ENCODE measurements at places on chromosomes 5 and 9.

DNA sequence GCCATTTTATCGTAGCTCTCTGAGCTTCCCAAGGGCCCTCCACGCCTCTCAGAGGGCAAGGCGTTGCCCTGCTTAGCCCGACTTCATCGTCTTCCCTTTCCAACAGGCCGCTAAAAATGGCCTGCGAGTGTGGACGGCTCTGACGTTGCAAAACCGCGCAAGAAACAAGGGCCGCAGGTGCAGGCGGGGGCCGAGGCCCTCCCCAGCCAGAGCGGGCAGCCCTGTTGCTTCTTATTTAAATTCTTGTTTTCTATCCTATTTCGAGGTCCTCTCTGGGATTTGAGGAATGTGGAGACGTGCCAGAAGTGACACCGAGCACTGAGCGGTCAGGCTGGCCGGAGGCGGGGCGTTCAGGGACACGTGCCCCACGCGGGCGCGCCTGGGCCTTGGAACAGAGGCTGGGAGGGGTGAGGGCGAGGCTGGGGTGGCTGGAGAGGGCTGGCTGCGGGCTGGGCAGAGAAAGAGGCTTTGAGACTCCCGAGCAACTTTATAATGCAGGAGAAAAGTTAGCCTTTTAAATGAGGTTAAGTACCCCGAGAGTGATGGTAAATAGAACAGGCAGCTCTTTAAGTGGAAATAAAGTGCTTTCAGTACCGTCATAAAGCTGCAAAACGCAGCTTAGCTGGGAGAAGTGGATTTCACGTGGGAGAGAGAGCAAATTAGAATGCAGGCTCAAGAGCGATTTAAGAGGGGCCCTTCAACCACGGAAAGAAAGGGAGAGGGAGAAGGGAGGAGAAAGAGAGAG is 243.6 kb downstream of the AUH start:
- peak; percentile 46 for DNase-seq

DNA sequence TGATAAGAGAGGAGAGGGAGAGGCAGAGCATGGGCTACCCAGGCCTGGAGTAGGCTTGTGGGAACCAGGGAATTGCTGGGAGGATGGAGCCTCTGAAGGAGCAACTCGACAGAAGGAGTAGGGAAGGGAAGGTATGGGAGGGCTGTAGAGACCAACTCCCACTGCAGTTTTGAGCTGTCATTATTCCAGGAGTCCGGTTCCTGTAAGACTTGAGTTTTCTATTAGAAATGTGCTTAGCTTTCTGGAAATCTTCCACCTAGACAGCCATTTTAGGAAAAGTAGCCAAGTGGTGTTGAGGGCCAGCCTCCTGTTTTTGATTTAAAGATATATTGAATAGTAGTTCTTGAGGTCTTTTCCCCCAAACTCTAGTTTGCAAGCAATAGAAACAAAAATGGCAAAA is 323.5 kb downstream of the LRRC70 start:
- no peak for DNase-seq

- DNase-seq, result no peak
Measured at GRCh38 chr9:121741228-121741918, 89.9 kb downstream of the DAB2IP start.

DNA sequence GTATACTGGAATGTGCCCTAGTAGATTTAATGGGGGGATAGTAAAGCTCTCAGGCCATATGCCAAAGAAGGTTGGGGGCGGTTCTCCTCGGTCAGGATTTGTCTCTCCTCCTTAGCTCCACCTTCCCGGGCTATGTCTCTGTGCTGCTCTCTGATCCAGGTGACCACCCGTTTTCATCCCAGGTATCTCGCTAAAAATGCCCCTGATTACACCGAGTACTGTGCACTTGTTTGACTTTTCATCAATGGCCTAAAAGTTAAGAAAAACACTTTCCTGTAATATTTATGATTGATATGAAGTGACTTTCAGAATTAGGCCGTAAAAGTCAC is 724 bp downstream of the NDUFS6 start:
- DNase-seq, result peak; percentile 10

DNA sequence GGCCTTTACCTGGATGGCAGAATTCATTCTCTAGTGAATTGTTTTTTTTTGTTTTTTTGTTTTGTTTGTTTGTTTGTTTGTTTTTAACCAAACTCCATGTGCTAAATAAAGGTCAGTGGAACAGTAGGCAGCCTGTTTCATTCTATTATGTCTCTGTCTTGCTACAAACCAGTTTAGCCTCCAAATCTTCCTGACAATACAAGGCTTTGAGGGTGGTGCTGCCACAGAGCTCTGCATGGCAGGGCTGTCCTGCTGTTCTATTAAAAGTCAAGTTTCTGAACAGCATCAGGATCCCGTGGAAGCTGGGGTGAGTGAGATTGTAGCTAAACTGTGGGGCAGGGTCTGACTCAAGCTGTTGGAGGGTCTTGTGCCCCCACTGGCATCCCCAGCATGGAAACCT is 144.1 kb upstream of the MAST4 start:
- DNase-seq, result no peak

DNA sequence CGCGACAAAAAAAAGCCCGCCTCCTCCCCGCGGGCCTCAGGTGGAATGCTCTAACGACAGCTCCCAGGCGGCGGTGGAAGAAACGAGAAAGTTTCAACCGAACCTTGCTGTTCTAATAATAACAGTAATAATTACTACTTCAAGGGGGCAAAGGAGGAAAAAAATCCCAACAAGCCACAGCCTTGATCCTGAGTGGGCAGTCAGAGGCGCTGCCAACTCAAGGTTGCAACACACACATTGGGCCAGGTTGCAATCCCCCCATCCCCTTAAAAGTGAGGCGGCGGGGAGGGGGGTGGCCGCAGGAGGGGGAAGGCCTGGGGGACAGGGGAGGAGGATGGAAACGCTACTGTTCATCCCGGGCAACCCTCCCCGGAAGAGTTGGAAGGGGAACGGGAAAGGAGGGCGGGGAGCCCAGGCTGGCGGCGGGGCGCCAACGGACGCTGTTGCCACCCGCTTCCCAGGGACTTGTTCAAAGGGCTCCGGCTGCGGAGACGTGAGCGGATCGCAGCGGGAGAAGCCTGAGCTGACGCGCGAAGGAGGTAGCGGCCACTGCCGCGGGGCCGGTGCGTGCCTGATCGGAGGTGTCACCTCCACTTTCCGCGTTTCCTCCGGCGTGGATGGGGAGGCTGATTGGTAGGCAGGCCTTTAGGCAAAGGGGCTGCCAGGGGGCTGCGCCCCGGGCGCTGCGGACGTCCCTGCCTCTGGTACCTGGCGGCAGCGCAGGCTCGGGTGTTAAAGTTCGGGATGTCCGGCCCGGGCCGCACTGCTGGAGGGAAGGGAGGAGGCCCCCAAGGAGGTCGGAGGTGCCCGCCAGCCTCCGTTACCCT is 647 bp downstream of the SMARCA2 start:
- peak; percentile 47 for DNase-seq

DNA sequence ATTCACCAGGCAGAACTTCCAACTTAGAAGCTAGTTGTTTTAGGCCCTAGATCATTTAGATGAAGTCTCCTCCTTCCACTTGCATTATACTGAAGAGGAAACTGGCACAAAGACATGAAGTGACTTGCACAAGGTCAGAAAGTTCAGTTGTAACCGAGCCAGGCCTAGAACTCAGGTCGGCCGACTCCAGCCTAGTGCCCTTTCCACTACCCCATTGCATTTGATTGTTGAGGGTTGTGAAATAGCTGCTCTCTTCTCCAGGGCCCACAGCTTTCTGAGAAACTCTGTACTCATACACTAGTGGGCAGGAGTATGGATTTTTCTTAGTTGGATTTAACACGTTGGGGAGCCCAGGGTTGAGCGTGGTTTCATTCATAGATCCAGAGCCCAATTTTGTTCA is 5.6 kb downstream of the ZNF462 start:
- DNase-seq, result no peak

DNA sequence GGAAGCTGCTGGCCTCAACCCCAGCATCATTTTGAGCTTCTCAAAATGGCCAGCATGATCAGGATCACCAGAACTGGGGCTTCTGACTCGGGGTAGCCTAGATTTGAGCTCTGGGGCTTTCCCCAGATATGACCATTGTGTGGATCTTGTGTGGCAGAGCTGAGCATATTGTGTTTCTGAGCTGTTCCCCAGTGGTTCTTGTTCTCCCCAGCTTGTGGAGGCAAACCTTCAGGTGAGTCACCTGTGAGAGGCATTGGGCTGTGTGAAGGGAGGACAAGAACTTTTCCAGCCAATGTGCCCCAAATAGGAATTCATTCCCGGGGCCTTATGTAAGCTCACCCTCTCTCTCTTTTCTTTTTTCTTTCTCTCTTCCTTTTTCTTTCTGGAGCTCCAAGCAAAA is 80.7 kb upstream of the PITX1 start:
- no peak for DNase-seq

GRCh38 chr5:150604894-150605440 is 35.5 kb upstream of the SYNPO start:
- DNase-seq, result no peak

GRCh38 chr5:144332265-144332664 is 161.6 kb downstream of the KCTD16 start:
- DNase-seq, result peak; percentile 6

- DNase-seq, result peak; percentile 76
Measured at GRCh38 chr5:138754699-138755057, 1.5 kb downstream of the CTNNA1 start.

- DNase-seq, result no peak
Measured at GRCh38 chr9:28951945-28952344, 1378.7 kb upstream of the C9orf72 start.

DNA sequence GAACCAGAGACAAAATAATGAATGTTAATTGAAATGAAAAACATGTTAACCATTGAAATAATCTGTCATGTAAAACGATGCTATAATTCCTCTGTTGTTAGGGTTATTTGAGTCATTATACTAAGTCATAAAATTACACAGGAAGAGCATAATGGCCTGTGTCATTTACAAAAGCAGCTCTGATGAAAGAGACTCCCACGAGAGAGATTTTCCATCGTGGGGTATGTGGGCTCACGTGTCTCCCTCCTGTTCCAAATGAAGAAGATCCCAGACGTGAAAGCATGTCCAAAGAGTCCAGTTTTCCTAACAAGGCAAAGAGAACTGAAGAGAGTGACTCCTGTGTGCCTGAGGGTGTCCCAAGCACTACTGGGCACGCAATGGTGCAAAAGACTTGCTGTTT is 379.8 kb downstream of the SPOCK1 start:
- DNase-seq, result no peak

DNA sequence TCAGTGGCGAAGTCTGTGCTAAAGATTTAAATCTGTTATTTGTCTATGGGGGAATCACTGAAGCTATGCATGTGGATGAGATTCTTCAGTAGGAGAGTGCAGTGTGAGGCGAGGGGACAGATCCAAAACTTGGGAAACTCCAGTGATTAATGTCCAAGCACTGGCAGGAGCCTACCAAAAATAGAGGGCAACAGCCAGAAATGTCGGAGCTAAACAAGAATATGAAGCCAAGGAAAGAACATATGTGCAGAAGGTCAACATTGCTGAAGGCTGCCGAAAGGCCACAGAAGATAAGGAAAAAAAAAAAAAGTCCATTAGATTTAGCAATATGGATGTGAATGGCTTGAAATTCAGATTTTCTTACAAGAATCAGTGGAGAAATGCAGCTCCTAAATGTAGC is 61.8 kb downstream of the C6 start:
- DNase-seq, result no peak

- no peak for DNase-seq
Measured at GRCh38 chr5:35461530-35461929, 156.1 kb upstream of the SPEF2 start.

GRCh38 chr5:32645246-32645645 is 59.9 kb downstream of the SUB1 start:
- DNase-seq, result no peak

DNA sequence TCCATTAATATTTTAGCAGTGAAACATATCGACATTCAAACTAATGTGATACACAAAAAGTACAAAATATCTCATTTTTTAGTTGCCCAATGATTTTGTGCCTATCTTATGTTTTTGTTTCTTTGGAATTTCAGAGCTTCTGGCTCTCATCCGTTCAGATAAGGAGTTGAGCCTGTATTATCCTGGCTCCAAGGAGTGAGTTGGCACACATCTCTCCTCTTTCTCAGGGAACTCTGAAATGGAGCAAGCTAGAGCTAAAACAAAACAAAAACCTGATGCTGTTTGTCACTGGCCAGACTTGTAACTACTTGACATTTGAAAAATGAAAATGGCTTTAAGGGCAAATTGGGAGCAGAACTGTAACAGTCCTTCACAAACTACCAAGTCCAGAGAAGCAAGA is 131.3 kb upstream of the SLC28A3 start:
- DNase-seq, result no peak

DNA sequence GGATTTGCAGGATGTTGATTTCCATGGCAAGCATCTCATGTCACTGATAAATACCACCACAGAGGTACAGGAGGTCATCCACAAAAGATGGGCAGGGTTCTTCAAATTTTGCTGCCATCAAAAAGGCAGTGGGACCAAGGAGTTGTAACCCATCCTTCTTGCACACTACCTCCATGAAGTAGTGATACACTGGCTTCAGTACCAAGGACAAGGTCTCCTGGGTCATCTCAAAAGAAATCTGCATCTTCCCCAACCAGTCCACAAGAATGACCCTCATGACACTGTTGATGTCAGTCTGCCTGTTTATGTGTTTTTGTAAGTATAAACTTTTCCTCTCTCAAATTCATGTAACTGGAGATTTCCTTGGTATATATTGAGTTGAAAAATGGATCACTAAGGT is 298.2 kb downstream of the CDH9 start:
- no peak for DNase-seq

GRCh38 chr9:85401998-85402397 is 339.8 kb downstream of the AGTPBP1 start:
- no peak for DNase-seq

DNA sequence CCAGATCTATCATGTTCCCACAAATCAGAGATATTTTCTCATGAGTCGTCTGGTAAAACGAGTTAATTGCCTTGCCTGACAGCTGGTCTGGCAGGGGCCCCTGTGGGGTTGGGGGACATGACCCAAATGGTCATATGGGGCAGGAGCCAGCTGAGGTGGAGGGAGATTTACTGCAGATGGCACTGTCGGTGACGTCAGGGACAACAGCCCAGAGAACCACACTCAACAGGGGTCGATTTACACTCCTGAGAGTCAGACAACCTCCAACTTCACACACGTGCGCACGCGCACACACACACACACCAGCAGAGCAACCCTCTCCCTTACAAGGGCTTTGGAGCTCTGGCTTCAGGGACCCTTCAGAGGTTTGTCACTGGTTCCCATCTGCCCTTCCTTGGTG is 23.4 kb upstream of the GABRP start:
- no peak for DNase-seq

DNA sequence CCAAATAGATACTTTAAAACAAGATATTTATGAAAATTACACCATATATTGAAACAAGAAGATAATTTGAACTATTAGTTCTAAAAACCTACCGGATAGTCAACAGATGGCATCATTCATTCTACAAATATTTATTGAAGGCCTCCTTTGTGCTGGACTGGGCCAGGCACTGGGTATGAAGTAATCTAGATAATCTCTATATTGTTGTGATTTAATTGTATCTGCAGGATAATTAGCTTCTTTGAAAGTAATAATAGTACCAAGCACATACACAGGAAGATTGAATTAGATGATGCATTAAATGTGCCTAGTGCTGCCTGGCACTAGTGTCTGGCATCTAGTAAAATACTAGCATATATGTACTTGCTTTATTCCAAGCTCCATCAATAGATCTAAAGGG is 735.2 kb upstream of the DMAC1 start:
- no peak for DNase-seq

Data from lung microvascular endothelial cell (primary cell).